IPS-NIHi11 (cell line): ENCODE measurements at places on chromosomes 1 and 21.

DNA sequence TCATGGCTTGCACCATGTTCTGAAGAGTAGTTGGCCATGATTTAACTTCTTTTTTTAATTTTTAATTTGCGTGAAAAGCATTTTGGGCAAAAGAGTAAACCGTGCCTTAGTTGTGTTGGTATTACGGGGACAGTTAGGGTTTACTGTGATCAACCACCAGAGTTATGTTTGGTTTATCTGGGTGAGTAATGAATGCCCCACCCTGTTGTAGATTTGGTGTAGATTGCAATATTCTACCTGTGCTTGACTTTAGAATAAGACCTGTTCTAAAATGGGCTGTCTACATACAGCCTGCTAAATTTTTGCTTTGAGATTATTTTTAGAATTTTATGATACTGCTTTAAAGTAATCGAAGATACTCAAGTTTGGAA lies 1.4 kb downstream of the USP25 start:
- no peak for DNase-seq

DNA sequence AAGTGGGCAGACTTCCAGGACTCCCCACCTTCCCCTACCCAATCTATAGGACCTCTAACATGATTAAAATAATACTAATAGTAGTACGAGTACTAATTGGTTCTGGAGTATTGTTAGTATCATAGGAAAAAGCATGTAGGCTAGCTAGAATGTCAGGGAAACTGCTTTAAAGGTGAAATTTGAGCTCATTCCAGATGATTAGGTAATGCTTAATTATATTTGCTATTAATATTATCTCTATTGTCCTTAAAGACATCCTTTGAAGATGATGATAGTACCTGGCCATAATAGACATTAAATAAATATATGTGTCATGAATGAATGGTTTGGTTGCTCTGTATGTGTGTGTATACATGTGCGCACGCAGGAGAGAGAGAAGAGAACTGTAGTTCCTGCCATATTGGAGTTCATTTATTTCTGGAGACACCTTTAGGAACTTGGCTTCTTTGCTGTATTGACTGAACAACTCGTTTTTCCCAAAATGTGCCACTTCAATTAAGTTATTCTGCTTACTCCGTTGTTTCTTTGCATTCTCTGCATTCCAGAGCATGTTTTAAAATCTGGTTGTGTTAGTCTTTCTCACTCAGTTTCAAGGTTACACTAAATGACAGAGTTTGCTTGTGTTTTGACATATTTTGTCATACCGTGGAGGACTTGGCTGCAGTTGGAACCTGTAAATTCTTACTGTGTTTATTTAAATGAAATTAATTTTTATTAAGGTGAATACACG lies 117.1 kb downstream of the OSBPL9 start:
- DNase-seq, result no peak

DNA sequence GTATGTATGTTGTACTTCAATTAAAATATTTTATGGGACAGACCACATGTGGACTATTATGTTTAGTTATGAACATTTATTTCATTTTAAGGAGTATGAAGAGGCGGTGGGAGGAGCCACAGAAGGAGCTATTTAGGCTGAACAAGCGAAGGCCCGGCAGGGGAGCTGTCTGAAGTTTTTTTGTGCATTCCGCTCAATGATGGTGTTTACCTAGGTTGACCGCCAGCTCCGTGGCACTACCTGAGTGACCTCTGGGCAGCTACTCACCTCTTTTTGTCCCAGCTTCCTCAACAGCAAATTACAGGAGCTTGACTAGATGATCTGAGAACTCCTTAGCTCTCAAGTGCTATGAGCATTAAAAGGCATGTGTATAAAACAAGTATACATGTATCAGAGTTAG lies 32.7 kb upstream of the C1orf198 start:
- DNase-seq, result no peak

- DNase-seq, result no peak
These were observed 114.3 kb downstream of the GDAP2 start for GRCh38 chr1:117814856-117815797.

DNA sequence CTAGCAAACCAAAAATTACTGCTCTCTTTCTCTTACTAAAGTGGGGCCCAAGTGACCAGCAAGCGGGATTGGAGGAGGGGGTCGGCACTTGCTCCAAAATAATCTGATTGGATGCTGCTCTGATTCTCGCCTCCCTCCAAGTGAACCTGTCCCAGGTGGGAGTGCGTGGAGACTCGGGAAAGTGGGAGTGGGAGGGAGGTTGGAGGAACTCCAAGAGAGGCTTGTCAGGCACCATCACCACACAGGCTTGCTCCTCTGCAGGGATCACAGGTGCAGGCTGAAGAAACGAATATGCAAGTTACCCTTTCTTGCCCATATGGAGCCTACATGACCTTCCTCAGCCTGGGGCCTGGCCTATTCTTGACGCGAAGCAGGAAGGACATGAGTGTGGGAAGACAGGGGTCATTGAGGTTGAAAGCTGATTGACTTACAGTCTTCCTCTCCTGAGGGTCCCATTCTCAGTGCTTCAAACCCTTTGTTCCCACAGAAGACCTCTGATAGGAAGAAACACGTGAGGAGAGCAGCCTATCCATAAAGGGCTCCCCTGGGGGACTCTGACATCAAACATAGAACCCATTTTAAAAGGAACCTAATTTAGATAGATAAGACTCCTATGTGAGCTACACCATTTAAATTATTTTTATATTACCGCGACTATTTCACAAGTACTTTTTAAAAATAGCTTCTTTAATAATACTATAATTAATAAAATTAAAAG lies 14.2 kb downstream of the RGS8 start:
- no peak for DNase-seq

GRCh38 chr1:169697755-169698154 lies 13.7 kb downstream of the SELL start:
- no peak for DNase-seq

- DNase-seq, result no peak
These were observed 80.5 kb downstream of the HIVEP3 start for GRCh38 chr1:41838266-41838665.

DNA sequence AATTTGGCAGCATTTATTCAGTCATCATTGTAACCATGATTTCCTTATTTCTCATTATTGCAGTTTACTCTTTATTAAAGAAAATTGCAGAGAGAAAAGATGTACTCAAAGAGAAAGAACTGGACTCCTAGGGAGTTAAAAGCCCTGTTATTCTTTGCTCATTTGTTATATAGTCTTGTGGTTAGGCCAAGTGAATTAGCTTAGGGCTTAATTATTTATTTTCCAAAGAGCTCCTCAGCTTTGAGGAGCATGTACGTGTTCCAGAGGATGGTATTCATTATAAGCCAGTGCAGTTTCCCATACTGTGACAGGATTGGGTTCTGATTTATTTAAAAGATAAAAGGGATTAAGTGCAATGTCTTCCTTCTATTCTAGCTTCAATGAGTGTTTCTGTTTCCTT lies 86.4 kb downstream of the GPR161 start:
- no peak for DNase-seq

DNA sequence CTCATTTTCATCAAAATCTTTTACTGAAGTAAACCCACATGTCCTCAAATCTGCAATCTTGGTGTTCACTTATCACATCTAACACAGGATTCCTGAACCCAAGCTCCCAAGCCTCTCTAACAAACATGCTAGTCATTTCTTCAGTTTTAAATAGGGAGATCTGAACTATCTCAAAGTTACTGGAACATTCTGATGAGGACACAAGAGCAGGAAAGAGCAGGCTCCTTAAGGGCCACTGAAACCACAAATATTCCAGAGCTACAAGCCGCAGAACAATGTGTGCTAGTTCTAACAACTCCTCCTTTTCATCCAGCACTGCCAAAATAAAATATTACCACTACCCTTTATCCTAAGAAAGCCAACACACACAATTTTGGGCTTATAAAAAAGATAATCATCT lies 38.9 kb downstream of the WARS2 start:
- no peak for DNase-seq

DNA sequence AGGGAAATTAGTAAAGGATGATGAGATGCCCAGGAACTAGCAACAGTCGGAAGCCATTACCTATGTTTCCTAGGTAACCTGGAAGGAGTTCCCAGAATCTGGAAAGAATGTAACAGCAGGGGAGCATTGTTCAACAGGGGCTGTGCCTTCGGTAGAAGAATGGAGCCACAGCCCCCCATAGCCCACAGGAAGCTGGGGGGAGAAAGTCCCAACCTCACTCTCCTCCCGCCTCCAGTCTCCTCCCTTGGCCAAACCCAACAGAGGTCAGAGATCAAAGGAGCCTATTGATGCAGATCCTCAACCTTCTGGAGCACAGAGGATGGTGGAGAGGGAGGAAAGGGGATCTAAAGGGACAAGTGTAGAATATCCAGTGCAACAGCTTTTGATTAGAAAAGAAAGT lies 131.5 kb upstream of the SLC44A3 start:
- DNase-seq, result peak; percentile 79

- no peak for DNase-seq
These were observed 26.6 kb downstream of the BEND5 start for GRCh38 chr1:48750109-48750508.

DNA sequence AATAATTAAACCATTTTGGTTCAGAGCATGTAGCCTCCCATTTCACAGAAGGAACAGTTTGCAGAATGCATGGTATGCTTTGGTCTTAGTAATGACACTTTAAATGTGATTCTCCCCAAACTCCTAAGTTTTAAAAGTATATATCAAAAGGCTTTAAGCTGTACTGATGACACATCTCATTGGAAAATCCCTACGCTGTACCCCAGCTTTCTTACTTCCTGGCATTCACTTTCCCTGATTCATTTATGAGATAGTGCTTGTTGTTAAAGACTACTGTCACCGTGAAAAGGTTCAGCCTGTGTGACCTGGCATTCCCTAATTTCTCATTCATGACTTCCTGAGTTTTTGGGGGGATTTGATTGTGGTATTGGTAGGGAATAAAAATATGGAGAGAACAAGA lies 53.4 kb downstream of the MPZL1 start:
- no peak for DNase-seq

- DNase-seq, result no peak
These were observed 280.1 kb upstream of the ST6GALNAC5 start for GRCh38 chr1:76587212-76587611.

- no peak for DNase-seq
These were observed 41.9 kb downstream of the LPGAT1 start for GRCh38 chr1:211788626-211789025.

- DNase-seq, result no peak
These were observed 7.5 kb downstream of the TNFSF18 start for GRCh38 chr1:173043253-173043652.

- DNase-seq, result no peak
These were observed 325.1 kb upstream of the GREM2 start for GRCh38 chr1:240936911-240937668.

- DNase-seq, result no peak
These were observed 191.2 kb upstream of the GREM2 start for GRCh38 chr1:240803151-240803550.

GRCh38 chr1:170356585-170356984 lies 175.4 kb upstream of the GORAB start:
- DNase-seq, result no peak

DNA sequence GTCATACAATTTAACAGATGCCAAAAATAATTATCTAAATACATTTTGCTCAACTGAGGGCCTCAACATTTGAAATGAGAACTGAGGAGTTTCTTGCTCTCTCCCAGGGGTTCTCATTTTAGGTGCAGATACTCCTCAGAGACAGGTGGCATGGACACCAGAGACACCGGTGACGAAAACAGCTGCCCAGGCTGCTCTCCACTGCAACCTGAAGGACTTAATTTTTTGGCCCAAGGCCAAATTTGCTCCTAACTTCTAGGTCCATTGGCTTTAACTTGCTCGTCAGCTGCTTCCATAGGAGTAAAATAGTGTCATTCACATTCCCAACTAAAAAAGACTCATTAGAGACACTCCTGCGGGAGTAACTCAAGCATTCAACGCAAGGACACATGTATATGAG lies 87.0 kb downstream of the NRIP1 start:
- no peak for DNase-seq

GRCh38 chr21:39136711-39137110 lies 46.5 kb downstream of the PSMG1 start:
- DNase-seq, result no peak

DNA sequence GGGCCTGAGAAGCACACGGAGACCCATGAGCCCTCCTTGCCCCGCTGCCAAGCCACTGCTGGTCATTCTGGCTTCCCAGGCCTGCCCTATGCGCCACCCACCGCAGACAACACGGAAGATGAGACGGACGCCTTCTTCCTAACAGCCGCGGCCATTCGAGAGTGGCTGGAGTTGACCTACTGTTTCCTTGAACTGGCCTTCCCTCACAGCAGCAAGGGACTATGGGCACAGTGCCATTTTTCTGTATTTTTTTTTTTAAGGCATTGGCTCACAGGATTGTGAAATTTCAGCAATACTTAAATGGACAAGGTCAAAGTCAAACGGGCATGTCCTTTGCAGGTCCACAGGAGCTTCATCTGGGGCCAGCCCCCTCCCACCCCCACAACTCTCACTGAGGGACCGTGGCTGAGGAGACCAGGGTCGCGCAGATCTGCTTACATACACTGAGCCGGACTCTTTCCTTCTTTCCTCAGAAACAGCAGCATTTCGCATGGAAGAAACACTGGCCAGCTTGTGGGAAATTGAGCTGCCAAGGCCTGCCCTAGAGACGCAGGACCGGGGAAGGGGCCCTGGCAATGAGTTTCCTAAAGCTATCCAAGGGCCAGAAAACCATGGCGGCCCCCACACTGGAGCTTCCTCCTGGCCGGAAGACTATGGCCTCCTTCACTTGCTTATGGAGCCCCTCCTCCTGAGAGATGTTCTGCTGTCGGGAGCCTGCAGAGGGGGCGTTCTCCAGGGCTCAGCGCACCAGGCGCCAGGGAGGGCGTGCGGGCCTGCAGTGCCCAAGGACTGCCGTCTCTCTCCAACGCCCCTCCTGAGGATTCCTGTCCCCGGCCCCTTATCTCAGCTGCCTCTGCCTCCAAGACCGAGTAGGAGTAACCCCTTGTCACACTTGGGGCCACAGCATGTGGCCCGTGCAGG lies 98.9 kb downstream of the PGBD5 start:
- no peak for DNase-seq
